ENCODE measurements at places on chromosomes 7 and 10.
A peak's percentile ranks its signal among the peaks of the same experiment; 100 is the strongest.

GRCh38 chr10:48801001-48801421, 116.3 kb downstream of the WDFY4 start:
- DNase-seq, result no peak

DNA sequence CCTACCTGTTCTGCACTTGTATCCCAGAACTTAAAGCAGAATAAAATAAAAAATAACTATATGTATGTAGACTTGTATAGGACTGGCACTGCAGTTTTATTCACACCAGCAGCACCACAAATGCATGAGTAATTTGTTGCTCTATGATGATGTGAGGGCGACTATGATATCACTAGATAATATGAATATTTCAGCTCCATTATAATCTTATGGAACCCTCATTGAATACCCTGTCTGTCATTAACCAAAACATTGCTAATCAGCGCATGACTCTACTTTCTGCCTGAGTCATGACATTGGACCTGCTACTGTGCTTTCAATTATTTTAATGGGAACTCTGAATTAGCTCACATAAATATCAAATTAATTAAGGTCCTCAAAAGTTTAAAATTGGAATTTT, 129.4 kb upstream of the RHOBTB1 start:
- no peak for DNase-seq

- DNase-seq, result no peak
Measured at GRCh38 chr7:8436965-8437364, 3.6 kb downstream of the NXPH1 start.

- no peak for DNase-seq
Measured at GRCh38 chr10:58753425-58753824, 240.8 kb downstream of the BICC1 start.

DNA sequence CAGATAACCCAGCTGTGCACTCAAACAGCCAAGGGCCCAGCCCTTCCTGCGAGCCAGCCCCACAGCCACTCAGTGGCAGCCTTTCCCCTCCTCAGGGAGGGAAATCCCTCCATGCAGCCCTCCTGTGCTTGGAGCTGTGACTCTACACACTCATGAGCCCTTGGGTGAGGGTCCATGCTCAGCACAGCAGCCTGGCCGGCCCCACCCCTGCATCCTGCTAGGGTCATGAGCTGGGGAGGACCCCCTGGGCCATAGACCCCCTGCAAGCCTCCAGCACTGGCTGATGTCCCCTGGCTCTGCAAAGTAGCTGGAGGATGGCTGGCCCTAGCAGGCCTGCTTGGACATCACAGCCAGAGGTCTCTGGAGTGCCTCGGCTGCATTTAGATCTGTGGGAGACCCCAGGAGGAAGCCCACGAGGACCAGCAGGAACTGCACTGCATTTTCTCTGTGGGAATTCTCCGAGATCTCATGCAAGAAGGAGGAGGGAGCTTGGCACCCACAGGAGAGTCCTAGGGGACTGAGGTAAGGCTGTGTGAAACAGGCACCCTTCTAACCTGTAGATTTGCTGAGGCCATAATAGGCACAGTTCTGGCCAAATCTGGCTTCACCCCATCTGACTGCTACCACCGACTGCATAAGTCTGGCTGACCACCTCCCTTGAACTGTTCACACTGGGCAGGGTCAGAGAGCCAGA, 17.4 kb downstream of the TMEM273 start:
- DNase-seq, result no peak

- peak; percentile 3 for DNase-seq
Measured at GRCh38 chr10:119896937-119897770, 4.6 kb downstream of the SEC23IP start.

GRCh38 chr7:55589905-55590304, 17.6 kb upstream of the VOPP1 start:
- no peak for DNase-seq

DNA sequence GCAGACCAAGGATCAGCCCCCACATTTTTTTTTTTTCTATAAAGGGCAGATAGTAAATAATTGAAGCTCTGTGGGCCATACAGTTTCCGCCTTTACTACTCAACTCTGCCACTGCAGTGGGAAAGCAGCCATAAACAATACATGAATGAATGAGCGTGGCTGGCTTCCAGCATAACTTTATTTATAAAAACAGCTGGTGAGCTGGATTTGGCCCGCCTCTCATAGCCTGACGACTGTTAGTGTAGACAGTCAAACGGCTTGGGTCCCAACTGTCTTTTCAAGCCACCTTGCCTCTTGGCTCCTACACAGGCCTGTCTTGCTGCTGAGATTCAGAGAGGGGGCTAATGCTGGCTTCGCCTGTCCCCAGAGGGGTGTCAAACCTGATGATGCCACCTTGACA, 169.8 kb upstream of the GPR26 start:
- DNase-seq, result peak; percentile 7

GRCh38 chr10:103677486-103678177, 177.7 kb downstream of the SH3PXD2A start:
- DNase-seq, result no peak

DNA sequence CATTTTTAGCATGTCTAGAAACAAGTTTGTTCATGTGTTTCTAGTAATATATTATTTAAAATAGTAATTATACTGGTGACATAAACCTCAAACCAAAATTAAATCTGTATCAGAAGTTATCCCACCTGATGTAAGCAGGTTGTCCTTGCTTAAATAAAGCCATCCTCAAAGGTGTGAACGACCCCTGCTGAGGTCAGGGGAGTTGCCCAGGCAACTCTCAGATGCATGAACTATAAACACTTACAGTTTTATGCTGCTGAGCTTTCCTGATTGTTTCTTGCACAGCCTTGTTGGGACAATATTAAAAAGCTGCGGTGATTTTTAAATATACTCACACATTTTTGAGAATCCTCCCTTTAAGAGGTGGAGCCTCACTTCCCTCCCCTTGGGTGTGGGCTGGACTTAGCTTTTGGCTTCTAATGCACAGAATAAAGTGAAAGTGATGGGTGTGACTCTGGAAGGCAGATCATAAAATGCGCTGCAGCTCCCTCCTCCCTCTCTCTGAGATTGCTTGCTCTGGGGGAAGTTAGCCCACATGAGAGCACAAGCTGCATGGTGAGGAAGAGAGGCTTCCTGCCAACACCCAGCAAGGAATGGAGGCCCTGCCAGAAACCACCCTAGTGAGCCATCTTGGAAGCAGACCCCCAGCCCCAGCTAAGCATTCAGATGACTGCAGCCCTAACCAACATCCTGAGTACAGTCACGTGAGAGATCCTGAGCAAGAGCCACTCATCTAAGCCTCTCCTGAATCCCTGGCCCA, 152.7 kb downstream of the SKIDA1 start:
- DNase-seq, result peak; percentile 93

Data from fibroblast of skin of back (primary cell).